ENCODE measurements at places on chromosomes 4 and X. TPM values are rescaled to one million over a fixed set of nuclear protein-coding genes. Genes with fewer than 3 reads are reported as not detected.

Gene GAGE13
- not detected for total RNA-seq

Gene HSFX3
- not detected for total RNA-seq

DNA sequence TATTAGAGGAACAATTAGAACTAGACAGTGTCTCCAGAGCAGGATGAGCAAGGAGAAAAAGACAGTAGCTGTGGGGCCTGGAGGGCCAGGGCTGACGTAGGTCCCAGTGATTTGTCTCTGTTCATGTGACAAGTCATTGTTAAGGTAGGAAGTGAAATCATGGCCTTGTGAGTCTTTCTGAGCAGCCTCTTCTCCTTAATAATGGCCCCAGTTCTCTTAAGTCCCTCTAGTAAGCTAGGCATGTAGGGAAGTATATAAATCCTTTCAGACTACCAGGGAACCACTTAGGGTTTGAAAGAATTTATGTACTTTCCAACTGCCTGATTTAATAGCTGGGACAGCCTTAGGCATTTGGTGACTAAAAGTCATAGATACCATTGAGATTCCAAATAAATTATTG, 133.0 kb downstream of the KLHL8 start:
- DNase-seq: no peak

DNA sequence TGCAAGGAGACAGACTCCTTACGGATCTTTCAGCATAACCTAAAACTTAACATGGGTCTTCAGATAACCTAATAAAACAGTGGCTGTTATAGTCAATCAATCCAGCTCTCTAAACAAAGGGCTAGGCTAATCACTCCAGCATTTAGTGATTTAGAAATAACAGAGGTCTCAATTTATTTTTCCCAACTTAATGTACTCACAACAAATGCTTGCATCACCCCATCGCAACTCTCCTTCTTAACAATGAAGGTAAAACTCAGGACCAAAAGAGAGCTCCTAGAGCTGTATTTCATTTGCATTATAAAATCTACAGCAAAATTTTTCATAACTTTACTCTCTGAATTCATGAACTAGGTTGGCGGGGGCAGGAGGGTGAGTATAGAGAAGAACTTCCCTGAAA, 1.1 kb downstream of the LIN54 start:
- no peak for DNase-seq

Gene IGSF1
- 0.66 TPM for total RNA-seq

DNA sequence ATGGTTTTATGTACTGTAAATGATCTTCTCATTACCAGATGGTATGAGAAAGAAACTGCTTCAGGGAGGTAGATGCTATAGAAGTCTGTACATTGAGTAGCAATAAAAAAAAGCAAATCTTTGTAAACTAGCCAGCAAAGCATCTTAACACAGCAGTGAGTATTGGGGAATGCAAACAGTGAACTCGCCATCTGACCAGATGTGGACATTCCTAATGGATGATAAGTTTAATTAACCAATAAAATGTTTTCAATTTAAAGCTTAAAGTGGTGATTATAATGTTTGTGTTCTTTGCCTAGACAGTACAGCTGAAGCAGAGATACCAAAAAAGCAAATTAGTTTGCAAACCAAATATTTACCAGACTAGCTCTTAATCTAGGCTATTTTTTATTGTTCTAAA, 1144.2 kb downstream of the FAT4 start:
- no peak for DNase-seq

DNA sequence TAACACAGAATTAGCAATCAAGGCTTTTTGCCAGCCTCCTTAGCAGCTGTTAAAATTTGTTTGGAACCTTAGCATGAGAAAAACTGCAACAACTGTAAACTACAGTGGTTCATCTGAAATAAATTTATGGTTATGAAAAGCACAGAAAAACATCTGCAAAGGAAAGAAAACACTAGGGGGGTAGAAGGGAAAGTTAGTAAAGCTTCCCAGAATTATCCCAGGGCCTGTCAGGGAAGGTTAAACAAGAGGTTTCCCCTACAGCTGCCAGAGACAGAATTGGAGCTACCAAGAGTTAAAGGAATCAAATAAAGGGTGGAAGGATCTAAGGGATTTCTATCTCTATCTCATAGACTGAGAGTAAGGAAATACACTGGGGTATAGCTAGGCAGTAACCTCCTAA, 234.7 kb upstream of the DIAPH2 start:
- DNase-seq: no peak

GRCh38 chr4:88447371-88448095, 9.4 kb upstream of the HERC5 start:
- no peak for DNase-seq

Gene RNF150
- 3.1 TPM for total RNA-seq

DNA sequence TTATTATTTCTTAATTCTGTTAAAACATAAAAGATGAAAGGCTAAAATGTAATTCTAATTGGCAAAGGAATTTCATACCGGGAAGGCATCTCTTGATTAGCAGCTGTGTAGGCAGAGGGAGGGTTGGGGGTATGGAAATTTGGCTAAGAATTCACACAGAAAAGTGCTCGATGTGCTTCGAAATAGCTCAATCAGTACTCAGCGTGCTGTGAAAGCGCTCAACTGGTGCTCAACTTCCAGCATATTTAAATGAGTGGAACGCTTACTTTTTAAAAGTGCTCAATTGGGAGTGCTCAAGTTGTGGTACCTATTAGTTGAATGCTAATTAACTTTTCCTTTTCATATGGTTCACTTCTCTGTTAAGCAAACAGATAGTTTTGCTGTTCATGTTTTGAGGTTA, 695.9 kb upstream of the ATOH1 start:
- DNase-seq: no peak

DNA sequence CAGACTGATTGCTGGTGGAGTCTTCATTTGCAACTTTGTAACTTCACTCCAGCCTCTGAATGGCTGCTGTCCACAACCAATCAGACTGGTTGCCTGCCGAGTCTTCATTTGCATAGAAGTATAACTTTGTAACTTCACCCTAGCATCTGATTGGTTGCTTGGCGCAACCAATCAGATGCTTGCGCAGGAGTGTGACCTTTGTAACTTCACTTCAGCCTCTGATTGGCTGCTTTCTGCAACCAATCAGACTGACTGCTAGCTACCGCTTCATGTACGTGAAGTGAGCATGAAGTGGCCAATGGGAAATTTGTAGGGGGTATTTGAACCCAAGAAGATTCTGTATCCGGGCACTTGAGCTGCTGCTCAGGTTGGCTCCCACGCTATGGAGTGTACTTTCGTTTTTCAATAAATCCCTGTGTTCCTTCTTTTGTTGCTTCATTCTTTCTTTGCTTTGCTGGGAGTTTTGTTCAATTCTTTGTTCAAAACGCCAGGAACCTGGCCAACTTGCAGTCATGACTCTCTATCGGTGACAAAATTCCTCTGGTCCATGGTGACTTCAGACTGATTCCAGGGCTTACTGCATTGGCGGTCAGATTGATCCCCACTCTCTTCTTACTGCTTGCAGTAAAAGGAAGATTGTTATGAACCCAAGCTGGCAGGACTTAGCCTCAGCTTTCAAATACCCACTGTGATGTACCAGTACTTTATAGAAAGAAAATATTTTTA, 46.4 kb upstream of the FGG start:
- no peak for DNase-seq

DNA sequence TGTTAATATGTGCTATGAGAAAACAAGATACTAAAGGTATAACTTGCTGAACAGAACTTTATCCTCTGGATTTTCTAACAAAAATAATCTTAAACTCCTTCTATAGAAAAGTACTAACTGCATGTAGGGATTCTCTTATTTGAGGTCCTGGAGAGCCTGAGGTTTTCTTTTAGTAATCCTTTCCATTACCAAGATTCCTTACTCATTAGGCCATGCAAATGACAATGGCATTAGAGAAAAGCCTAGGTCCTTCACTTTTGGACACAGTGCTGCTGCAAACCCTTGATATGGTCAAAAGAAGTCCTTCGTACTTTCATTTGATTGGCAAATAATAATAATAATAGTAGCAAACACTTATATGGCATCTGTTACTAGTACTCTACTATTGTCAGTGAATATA, 3.2 kb downstream of the MMRN1 start:
- DNase-seq: no peak

DNA sequence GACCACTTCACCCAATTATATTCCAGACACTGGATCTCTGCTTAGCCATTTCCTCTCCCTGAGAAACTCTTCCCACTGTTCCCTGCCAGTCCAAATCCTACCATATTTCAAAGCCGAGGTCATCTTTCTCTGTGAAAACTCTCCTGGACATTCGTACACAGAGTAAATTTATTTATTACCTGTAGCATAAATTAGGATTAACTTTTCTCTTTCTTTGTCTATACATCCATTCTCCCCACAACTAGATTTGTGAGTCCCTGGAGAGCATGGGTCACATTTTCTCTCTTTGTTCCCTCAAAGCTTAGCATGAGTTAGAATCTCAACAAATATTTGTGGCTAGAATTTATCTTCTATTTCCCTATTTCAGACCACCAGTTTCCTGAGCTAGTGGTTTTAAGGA, 27.8 kb upstream of the SMIM10 start:
- no peak for DNase-seq

DNA sequence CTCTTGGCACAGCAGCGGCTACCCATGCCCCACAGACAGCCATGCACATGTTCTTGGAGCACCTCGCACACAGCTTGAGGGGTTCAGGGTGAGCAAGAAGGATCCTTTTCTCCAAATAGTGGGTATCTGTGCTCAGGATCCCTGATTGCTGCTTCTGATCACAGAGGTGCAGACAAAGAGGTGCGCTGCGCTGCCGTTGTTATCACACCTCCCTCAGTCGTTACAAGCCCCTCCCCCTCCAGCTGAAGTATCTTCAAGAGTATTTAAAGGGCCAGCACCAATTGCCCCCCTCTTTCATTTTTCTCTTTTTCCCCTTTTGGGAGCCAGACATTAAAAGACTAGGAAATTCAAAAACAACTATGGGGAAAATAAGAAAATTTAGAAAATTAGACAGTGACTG, 44.3 kb downstream of the NELFA start:
- DNase-seq: no peak

GRCh38 chr4:47572981-47573380, 87.9 kb downstream of the ATP10D start:
- DNase-seq: no peak

Gene KLHL34
- 1.6 TPM for total RNA-seq

DNA sequence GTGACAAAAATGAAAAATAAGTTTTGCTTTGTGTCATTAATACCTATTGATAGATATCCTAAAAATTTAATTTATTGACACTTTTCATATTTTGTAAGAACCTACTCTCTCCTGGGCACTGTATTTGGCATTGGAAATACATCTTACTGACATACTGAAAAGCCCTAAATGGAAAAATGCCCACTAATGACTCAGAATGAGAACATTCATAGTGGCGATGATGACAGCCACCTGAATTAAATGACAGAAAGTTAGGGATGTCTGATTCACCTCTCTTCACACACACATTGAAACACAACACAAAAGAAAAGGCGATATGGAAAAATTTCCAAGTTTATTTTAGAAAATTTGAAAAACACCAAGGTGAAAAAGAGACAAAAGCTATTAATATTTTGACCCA, 992.3 kb downstream of the STPG2 start:
- DNase-seq: no peak

Gene GAGE2A
- not detected for total RNA-seq

GRCh38 chr4:21763855-21764254, 184.7 kb downstream of the KCNIP4 start:
- no peak for DNase-seq

GRCh38 chr4:61044837-61045236, 155.3 kb upstream of the ADGRL3 start:
- DNase-seq: no peak

- DNase-seq: no peak
Measured at GRCh38 chr4:18859468-18859867, 837.9 kb upstream of the LCORL start.

Gene TMEM156
- total RNA-seq: 1.3 TPM

DNA sequence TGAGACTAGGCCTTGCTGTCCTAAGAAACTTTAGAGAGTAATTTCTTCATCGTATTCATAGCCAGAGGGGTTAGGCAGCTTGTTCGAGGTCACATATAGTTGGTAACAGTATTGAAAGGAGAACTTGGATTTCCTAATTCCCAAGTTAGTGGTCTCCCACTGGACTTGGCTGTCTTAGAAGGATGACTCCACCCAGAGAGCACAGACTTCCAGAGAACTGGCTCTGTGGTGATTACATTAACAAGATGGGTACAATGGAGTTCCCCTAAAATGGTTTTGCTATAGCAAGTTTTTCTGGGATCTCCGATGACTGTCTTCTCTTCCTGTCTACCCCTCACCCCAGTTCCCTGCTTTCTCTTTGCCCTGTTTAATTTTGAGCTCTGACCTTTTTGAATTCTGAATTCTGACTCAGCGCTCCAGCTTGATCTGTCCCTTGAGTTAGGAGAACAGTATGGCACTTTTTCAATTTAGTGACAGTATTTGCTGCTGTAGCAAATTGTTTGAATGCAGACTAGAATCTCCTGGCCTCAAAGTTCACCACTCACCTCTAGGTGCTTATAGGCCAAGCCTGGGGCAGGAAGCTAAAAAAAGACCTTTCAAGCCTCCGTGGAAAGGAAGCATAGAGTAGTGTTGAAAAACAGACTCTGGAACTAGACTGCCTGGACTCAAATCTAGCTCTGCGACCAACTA, 6.9 kb downstream of the MSN start:
- DNase-seq: no peak

DNA sequence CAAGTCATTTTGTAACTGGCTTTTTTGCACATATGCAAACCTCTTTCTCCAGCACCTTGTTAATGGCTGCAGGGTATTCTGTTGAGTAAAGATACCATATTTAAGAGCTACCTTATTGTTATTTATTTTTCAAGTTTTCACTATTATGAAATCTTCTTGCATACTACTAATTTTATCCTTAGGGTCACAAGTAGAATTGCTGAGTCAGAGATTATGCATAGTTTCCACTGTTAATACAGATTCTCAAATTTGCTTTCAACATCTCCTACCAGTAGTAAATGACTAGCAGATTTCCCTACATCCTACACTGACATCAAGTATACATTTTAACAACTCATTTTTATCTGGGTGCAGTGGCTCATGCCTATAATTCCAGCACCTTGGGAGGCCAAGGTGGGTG, 112.6 kb downstream of the RELL1 start:
- DNase-seq: no peak

DNA sequence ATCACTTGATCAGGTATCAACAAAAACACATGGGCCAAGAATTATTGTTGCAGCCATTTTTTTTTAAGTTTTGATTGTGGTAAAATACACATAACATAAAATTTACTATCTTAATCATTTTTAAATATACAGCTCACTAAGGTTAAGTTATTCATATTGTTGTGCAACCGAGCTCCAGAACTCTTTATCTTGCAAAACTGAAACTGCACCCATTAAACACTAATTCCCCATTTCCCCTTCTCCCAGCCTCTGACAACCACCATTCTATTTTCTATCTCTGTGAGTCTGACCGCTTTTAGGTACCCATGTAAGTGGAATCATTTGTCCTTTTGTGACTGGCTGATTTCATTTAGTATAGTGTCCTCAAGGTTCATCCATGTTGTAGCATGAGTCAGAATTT, 126.2 kb upstream of the NDP start:
- DNase-seq: no peak
